ENCODE measurements at places on chromosomes 1 and 21.

GRCh38 chr1:47837056-47837830, 159.9 kb downstream of the TRABD2B start:
- DNase-seq, result no peak

- DNase-seq, result no peak
Observed at GRCh38 chr1:234490793-234491479, 12.0 kb upstream of the TARBP1 start.

DNA sequence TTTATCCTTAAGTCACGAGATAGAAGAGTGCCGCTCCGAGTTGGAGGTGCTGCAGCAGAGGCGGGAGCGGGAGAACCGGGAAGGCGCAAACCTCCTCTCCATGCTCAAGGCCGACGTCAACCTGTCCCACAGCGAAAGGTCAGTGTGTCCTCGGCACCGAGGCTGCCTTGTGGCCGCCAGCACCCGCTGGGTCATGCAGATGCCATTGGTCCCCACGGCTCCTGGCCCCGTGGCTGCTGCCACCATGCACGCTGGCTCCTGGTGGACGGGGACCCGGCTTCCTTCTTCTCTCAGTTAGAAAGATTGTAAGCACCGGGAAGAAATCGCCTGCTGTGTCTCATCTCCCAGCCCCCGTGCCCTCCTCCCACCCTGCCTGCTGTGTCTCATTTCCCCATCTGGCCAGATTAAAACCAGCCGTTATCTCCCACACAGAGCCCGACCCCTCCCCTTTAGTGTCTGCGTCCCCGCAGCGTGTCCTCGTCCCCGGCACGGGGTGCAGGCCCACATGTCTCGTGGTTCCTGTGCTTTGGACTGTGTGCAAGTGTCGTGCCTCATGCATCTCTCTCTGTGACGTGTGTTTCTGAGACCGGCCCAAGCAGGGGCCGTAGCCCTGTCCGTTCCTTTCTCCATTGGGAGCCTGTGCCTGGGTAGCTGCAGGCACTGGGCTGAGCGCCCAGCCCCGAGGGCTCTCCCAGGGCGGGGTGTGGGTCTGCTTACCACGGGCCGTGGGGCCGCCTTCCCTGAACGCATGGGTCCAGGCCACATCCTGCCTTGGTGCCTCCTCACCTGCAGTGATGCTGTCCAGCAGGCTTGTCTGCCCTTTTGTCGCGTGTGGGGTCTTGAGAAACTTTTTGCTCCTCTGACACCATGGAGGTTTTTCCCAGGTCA, 62.1 kb downstream of the PCNT start:
- no peak for DNase-seq

- no peak for DNase-seq
Observed at GRCh38 chr1:215845234-215845891, 278.3 kb downstream of the KCTD3 start.

GRCh38 chr1:117985239-117985638, 55.7 kb downstream of the WDR3 start:
- DNase-seq, result no peak

DNA sequence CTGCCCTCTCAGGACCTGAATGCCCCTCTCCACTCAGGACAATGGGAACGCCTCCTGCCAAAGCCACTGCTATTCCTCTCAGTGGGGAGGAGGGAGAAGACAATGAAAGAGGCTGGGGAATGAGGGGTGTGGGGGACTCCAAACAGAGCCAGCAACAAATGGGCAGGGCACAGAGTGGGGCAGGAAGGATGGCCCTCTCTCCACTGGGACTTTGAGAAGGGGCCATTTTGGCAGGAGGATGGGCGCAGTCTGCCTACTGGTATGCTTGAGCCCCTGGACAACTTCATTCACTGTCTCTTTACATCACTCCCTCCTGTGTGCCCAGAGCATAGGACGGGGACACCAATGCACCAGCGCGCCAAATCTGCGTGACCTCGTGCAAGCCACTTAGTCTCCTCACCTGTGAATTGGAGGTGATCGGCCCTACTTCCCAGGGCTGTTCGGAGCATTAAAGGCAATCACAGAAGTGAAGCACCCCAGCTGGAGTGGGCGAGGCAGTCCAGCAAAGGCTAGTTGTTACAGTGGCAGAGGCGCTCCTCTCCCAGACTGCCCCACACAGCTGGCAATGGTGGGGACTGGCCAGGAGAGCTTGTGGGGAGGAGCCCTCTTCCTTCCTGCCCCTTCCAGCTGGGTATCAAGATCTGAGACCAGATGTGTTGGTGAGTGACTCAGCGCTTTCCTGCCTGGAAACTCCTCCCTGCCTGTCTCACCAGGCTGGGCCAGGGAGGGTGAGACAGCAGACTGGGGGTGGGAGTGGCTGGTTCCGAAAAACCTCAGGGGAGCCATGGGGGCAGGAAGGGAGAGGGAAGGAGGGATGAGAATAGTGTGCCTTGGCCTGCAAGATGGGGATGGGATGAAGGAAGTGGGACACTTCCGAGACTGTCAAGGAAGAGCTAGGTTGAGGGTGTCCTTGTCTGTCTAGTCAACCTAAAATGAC, 22.4 kb upstream of the SYNC start:
- no peak for DNase-seq

GRCh38 chr1:9108056-9108665, 20.7 kb downstream of the GPR157 start:
- no peak for DNase-seq

DNA sequence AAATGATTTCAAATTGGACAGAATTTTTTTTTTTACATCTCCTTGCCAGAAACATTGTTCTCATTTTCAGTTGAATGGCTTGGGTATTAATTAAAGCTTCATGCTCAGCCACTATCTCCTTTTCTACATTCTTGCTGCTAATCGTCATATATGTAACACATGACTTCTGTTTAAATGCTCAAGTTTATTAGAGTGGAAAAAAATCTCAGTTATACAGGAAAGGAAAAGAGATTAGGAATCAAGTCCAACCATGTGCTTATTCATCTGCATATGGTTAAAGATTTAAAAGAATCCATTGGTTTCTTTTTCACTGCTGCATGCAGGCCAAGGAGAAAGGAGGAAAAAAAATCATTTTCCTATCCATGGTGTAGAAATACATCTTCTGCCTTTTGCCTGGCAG, 47.3 kb upstream of the CNN3 start:
- DNase-seq, result no peak

DNA sequence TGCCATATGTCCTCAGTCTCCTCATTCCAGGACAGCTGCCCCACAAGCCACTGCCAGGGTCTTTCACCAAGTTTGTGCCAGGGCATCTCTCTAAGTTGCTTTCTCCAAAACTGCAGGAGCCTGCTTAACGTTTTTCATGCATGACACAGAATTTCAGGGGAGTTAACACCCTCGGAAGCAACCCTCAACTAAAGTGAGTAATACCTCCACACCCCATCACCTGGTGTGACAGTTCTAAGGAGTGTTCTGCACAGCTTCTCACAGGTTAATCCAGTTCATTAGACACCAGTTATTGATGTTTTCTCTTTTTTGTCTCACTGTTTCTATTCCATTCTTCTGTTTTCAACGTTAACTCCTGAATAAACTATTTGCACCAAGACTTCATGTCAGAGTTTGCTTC, 115.0 kb downstream of the BACH1 start:
- DNase-seq, result no peak

- no peak for DNase-seq
Observed at GRCh38 chr1:21254335-21254951, 35.8 kb downstream of the ECE1 start.

DNA sequence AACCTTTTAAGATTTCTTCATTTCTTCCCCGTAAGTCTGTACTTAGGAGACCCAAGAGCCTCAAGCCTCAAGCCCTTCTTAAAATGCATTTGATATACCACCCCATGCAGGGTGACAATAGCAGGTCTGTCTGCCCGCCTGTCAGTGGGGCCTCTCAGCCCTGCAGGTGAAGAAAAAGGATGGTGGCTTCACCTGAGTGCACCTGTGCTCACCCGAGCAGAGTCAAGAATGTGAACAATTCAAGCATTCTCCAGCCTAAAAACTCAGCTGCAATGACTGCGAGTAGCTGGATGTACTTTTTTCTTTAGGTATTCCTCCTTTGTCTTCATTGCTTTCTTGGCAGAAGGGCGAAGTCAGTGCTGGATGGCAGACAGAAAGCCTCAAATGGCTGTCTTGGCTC, 203.3 kb downstream of the LMX1A start:
- DNase-seq, result no peak

DNA sequence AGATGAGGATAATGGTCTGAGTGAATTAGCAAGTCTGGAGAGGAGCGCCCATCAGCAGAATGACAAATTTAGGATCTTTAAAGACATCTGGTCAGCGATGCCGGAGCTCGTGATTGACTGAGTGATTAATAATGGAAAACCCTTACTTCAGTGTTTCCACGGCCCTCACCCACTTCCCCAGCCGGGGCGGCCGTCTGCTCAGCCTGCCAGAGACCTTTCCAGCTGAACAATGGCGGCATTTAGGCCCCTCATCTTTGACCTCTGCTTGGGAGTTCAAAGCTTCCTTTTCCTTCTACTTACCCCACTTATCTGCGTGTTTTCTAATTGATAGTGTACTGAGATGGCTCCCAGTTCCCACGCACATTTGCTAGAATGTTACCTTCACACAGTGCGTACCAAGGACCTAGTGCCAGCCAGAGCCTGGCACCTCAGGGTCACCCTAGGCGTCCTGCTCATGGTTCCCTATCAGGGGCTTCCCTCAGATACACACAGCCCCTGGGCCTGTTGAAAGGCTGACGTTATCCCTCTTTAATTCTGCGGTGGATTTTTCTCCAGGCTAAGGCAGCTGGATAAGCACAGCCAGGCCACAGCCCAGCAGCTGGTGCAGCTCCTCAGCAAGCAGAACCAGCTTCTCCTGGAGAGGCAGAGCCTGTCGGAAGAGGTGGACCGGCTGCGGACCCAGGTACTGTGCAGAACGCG, 232.8 kb downstream of the SDCCAG8 start:
- no peak for DNase-seq

DNA sequence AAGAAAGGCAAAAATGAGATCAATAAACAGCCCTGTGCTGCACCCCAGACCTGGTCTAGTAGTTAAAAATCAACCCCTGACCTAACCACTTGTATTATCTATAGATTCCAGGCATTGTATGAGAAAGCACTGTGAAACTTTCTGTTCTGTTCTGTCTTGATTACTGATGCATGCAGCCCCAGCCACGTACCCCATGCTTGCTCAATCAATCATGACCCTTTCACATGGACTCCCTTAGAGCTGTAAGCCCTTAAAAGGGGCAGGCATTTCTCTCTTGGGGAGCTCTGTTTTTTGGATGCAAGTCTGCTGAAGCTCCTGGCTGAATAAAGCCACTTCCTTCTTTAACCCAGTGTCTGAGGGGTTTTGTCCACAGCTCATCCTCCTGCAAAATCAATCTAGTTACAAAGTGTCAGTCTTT, 24.2 kb upstream of the CD34 start:
- DNase-seq, result no peak

GRCh38 chr1:43530483-43531106, at the start of gene PTPRF:
TSS of gene PTPRF (plus strand) at chr1:43530883. CDS start at chr1:43545076, 14,193 bp downstream.
- DNase-seq, result no peak

- no peak for DNase-seq
Observed at GRCh38 chr1:4256351-4256750, 356.3 kb upstream of the C1orf174 start.

- no peak for DNase-seq
Observed at GRCh38 chr21:41877901-41878830, 978 bp downstream of the PRDM15 start.

DNA sequence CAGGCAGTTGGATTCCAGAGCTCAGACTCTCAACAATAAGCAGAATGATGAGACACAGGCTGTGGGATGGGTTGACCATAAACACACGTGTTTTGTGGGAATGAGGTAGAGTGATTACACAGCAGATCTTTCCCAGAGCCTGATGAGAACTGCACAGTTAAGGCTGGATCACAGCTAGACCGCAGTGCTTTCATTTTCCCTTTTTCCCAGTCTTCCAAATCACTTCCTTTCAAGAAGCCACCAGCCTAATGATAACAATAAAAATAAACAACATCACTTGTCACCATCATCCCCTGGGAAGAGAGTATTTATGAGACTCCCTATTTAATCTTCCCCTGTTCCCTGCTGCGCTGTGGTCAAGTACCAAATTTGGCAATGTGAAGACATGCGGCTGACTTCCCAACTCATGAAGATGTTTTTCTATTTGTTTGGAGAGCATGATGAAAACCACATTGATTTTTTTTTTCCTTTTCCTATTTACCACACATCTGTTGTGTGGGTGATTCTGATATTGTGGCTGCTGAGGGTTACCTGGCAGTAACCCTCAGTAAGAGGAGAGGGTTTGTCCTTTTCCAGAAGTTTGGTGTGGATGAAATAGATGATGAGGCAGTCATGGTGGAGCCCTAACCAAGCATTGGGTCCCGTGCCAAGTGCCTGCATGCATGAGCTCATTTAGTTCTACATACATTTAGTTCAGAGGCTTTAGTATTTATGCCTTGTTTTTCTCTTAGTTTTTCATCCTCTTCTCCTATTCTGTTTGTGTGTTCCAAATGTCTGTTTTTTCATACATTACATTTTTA, 248.9 kb upstream of the HOOK1 start:
- DNase-seq, result no peak

- DNase-seq, result peak; percentile 94
Observed at GRCh38 chr1:67561704-67562113, 123.3 kb upstream of the GADD45A start.

DNA sequence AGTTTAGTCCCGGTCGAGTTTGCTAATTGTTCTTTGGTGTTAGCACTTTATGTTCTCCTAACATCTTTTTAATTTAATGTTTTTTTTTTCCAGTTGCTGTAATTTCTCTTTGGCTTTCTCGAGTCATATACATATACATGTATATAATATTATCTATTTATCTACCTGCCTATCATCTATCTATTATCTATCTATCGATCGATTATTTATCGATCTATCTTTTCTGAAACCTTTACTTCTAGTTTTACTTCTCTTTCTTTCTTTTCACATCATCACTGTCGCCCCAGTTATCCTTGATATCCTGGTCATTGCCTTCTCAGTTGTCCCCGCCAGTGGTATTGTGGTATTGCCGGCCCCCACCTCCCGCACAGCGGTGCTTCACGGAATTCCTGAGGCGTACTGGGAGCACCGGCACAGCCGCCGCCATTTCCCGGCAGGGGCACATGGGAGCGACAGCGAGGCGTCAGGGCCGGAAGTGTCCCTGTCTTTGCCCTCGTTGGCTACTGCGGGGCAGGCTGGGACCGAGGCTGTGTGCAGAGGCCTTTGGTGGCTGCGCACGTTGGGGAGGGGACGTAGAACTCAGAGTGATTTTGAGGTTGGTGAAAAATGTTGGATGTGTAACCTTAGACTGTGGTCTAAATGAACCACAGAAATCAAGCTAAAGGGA, 101.1 kb downstream of the NUF2 start:
- DNase-seq, result no peak

- no peak for DNase-seq
Observed at GRCh38 chr1:176144526-176144925, 62.6 kb downstream of the COP1 start.

GRCh38 chr1:5456090-5456811, 536.0 kb downstream of the NPHP4 start:
- no peak for DNase-seq

- no peak for DNase-seq
Observed at GRCh38 chr1:39413902-39414528, 77.4 kb upstream of the BMP8A start.

DNA sequence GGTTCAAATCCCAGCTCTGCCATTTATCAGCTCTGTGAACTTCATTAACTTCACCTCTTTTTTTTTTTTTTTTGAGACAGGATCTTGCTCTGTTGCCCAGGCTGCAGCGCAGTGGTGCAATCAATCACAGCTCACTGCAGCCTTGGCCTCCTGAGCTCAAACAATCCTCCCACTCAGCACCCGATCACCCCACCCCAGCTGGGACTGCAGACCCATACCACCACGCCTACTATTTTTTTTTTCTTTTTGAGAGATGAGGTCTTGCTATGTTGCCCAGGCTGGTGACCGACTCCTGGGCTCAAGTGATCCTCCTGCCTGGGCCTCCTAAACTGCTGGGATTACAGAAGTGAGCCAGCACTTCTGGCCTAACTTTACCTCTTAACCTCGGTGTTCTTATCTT, 2.2 kb upstream of the TRIT1 start:
- no peak for DNase-seq
